ENCODE measurements at places on chromosomes 4 and X.

- no peaks in the 10 kb centered on the region for H3K36me3 ChIP-seq
- H3K4me1 ChIP-seq: no peaks in the 10 kb centered on the region
- H3K27me3 ChIP-seq: no peaks in the 10 kb centered on the region
Observed at GRCh38 chr4:168221301-168221700, 97.3 kb downstream of the DDX60 start.

DNA sequence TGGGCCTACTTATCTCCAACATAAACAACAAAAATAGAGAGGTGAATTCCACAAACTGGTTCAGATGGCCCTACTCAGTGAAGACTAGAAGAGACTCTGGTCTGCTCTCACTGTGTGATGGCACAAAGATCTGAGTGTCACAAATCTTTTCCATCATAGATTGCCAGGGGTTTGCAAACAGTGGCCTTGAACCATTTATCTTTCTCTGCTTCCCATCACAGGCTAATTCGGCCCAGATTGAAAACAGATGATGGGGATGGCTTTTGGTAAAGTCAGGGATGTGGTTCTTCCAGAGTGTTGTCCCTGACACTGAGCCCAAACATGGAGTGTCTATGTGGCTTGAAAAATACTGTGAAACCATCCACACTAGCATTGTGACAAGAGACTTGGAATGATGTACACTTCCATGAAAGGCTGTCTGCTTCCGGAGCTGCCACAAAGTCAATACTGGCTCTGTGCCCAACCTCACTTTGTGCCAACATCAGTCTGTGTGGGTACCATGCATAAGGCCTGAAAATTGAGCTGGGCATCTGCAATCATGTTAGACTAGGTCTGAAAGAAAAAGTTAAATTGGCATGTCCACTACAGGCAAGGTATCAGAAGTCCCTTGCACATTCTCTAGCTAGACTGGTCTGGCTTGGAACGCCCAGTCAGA lies 25.2 kb upstream of the PLAC1 start:
- DNase-seq: no peak
- H3K36me3 ChIP-seq: peaks cover 2% of the 10 kb centered on the region
- no peaks in the 10 kb centered on the region for H3K27me3 ChIP-seq
- no peak overlapping the region for H3K27ac ChIP-seq
- no peak overlapping the region for H3K4me3 ChIP-seq

DNA sequence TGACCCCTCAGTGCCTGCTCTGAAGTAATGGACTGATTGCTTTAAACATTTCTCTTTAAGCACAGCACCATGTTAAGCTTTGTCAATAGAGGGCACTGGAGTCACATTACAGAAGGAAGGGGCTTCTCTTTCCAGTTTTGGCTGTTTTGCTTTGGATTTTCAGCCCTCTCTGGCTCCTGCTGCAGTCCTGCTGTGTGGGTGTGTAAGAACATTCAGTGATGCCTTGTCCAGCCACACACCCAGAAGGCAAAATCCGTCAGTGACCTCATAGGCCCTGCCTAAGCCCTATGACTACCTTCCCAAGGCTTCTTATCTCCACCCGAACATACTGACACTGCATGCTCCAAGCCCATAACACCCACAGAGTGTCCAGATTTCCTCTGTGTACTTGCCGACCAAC lies 215.3 kb upstream of the CTSO start:
- H3K36me3 ChIP-seq: no peaks in the 10 kb centered on the region
- peak; percentile 5 for DNase-seq
- H3K4me1 ChIP-seq: peaks cover 5% of the 10 kb centered on the region
- no peaks in the 10 kb centered on the region for H3K27me3 ChIP-seq

DNA sequence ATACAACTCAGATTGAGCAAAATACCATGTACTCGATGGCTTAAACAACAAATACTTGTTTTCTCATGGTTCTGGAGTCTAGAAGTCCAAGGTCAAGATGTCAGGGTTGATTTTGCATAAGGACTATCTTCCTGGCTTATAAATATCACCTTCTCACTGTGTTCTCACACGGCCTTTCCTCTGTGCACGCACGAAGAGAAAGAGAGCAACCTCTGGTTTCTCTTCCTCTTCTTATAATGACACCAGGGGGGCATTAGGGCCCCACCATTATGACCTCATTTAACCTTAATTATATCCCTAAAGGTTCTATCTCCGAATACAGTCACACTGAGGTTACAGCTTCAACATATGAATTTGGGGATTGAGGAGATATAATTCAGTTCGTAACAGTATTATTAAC lies 504.0 kb downstream of the MAGEE1 start:
- no peak overlapping the region for H3K27ac ChIP-seq
- no peak overlapping the region for H3K4me3 ChIP-seq
- H3K4me1 ChIP-seq: no peaks in the 10 kb centered on the region
- DNase-seq: no peak

- no peak for DNase-seq
- H3K4me3 ChIP-seq: no peak overlapping the region
- H3K36me3 ChIP-seq: peaks cover 13% of the 10 kb centered on the region
- peaks cover 39% of the 10 kb centered on the region for H3K4me1 ChIP-seq
Observed at GRCh38 chr4:76987685-76988084, 38.1 kb downstream of the SEPTIN11 start.

DNA sequence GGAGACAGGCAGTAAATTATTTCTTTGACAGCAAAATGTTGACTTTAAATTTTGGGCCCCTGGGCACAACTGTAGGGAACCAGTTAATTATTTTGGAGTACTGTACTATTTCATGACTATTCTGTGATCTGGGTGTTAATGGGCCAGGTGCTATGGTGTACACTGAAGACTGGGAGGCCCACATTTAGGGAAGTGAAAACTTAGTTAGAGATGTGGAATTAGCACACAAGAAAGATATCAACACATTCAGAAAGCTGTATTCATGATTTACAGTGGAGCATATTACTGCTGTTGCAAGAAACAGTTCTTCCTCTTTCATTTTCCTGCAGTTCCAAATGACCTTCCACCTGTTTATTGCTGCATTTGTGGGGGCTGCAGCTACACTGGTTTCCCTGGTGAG lies 12.4 kb downstream of the PLP1 start:
- H3K36me3 ChIP-seq: peaks cover 42% of the 10 kb centered on the region
- peak overlapping the region; percentile 2 for H3K4me3 ChIP-seq
- no peaks in the 10 kb centered on the region for H3K27me3 ChIP-seq
- DNase-seq: no peak
- peak overlapping the region; percentile 4 for H3K27ac ChIP-seq

DNA sequence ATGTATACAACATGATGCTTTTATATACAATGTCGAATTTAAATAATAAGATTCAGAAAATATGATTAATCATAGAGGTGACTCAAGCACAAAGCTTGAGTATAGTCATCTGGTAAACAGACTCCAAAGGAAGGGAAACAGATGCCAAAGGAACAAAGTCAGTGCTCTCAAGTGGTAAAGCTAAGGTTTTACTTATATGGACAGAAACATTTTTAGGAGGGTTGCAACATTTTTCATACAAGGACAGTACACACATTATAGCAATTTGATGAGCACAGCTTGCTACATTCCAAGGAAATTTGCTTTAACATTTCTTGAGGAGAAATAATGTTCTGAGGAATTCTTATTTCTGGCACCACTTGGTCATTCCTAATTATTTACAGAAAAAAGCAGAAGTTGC lies 333.4 kb upstream of the AADAT start:
- H3K27ac ChIP-seq: no peak overlapping the region
- no peaks in the 10 kb centered on the region for H3K4me1 ChIP-seq
- H3K36me3 ChIP-seq: no peaks in the 10 kb centered on the region
- H3K4me3 ChIP-seq: no peak overlapping the region
- H3K27me3 ChIP-seq: no peaks in the 10 kb centered on the region

- no peak for DNase-seq
- no peak overlapping the region for H3K27ac ChIP-seq
- H3K4me3 ChIP-seq: no peak overlapping the region
- H3K36me3 ChIP-seq: peaks cover 7% of the 10 kb centered on the region
- peaks cover 41% of the 10 kb centered on the region for H3K4me1 ChIP-seq
Observed at GRCh38 chrX:3143043-3143799, 102.0 kb downstream of the ARSF start.

DNA sequence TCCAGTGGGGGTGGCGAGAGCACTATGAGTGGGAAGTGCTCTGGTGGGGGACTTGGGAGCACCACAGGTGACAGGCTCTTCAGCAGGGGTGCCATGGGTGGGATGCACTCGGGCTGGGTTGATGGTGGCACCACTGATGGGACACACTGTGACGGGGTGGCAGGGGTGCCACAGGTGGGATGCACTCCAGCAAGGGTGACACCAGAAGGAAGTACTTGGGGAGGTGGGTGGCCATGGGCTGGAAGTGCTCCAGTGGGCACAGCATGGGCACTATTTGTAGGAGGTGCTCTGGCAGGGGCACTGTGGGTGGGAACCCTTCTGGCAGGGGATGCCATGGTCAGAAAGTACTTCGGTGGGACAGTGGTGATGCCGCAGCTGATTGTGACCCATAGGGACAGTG lies 346.6 kb downstream of the CFAP47 start:
- no peaks in the 10 kb centered on the region for H3K4me1 ChIP-seq
- H3K27ac ChIP-seq: no peak overlapping the region
- no peaks in the 10 kb centered on the region for H3K36me3 ChIP-seq
- H3K4me3 ChIP-seq: no peak overlapping the region

GRCh38 chrX:41705680-41706374 lies 17.1 kb downstream of the GPR34 start:
- H3K27me3 ChIP-seq: no peaks in the 10 kb centered on the region
- peaks cover 12% of the 10 kb centered on the region for H3K4me1 ChIP-seq
- peaks cover 2% of the 10 kb centered on the region for H3K36me3 ChIP-seq
- H3K4me3 ChIP-seq: no peak overlapping the region

DNA sequence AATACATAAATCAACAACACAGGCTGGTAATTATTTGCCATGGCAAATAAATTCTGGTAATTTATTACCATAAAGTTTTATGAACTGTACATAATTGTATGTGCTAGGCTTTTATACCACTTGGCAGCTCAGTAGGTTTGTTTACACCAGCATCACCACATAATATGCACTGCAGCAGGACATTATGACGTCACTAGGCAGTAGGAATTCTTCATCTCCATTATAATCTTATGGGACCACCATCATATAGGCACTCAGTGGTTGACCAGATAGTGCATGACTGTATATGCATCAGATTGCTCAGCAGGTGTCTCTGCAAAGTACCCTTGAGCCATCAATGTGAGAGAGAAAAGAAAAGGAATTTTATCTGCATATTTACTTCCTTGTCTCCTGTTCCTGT lies 295.4 kb downstream of the CFAP47 start:
- no peak overlapping the region for H3K4me3 ChIP-seq
- DNase-seq: no peak
- no peaks in the 10 kb centered on the region for H3K4me1 ChIP-seq
- H3K27me3 ChIP-seq: no peaks in the 10 kb centered on the region

- H3K36me3 ChIP-seq: no peaks in the 10 kb centered on the region
- no peak overlapping the region for H3K4me3 ChIP-seq
- H3K27ac ChIP-seq: no peak overlapping the region
Observed at GRCh38 chr4:78902298-78902697, 36.9 kb downstream of the PAQR3 start.

- DNase-seq: no peak
- H3K27ac ChIP-seq: no peak overlapping the region
- no peak overlapping the region for H3K4me3 ChIP-seq
- H3K27me3 ChIP-seq: no peaks in the 10 kb centered on the region
- no peaks in the 10 kb centered on the region for H3K4me1 ChIP-seq
- no peaks in the 10 kb centered on the region for H3K36me3 ChIP-seq
Observed at GRCh38 chr4:10131202-10131601, 14.6 kb upstream of the WDR1 start.

DNA sequence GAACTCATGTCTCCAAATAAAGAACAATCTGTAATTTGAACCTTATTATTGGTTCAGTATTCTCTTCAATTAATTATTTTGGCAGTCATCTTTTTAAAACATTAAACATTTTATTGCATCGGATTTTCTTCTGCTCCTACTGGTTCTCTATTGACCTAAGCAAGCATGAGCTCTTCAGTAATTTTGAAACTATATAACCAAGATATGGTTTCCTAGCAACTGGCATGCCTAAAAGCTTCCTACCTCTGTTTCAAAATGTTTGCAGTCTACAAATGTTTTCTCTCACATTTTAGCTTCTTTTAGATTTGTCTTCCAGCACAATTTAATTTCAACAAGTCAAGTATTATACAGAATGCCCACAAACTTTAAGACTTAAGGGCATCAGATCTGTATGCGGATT lies 371.3 kb downstream of the GPM6A start:
- H3K4me1 ChIP-seq: no peaks in the 10 kb centered on the region
- no peak overlapping the region for H3K27ac ChIP-seq
- no peak for DNase-seq
- no peaks in the 10 kb centered on the region for H3K36me3 ChIP-seq
- no peak overlapping the region for H3K4me3 ChIP-seq
- H3K27me3 ChIP-seq: no peaks in the 10 kb centered on the region

DNA sequence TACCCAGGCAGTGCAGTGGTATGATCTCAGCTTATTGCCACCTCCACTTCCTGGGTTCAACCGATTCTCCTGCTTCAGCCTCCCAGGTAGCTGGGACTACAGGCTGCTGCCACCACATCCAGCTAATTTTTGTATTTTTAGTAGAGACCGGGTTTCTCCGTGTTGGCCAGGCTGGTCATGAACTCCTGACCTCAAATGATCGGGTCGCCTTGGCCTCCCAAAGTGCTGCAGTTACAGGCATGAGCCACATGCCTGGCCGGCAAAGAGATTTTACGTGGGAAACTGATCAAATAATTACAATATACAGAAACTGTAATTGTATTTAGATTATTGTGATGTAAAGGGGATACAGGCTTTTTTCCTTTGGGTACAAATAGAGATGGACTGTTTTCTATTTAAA lies 33.7 kb downstream of the RBPJ start:
- no peak for DNase-seq
- H3K27me3 ChIP-seq: no peaks in the 10 kb centered on the region
- no peaks in the 10 kb centered on the region for H3K36me3 ChIP-seq
- no peak overlapping the region for H3K27ac ChIP-seq

DNA sequence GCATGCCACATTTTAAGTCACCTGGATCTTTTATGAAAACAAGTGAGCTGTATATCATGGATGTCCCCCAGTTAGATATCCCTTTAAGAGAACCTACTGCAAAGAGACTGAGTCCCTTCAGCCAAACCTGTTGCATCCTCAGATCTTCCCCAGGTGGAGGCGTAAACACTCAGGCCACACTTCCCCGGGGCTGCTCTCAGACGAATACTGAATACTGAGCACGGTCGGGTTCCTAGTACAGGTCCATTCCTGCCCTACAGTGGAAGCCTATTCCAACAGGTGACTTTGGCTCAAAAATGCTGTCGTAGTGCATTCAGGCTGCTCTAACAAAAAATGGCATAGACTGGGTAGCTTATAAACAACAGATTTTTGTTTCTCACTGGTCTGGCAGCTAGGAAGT lies 320.2 kb upstream of the CLNK start:
- H3K27me3 ChIP-seq: no peaks in the 10 kb centered on the region
- peaks cover 5% of the 10 kb centered on the region for H3K4me1 ChIP-seq
- H3K27ac ChIP-seq: no peak overlapping the region
- no peak overlapping the region for H3K4me3 ChIP-seq

DNA sequence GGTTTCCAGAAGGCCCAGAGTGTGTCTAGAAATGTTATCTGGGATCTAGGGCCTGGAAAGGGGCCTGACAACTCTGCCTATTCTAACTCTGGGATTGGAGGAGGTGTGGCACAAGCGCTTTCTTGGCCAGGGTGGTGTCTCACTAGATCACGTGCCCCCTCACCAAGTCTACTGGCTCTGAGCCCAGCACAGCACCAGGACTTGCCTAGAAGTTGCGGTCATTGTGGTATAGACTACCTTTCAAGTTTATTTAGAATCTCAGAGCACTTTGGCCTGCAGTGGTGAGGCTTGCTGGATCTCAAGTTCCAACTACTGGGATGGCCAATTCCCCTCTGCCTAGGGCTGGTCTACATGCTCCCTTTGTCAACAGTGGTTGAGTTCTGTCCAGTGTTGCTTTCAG lies 223.3 kb upstream of the MAGEB2 start:
- H3K27me3 ChIP-seq: no peaks in the 10 kb centered on the region
- no peak for DNase-seq
- H3K4me1 ChIP-seq: no peaks in the 10 kb centered on the region
- no peaks in the 10 kb centered on the region for H3K36me3 ChIP-seq
- H3K27ac ChIP-seq: no peak overlapping the region

Measured in neural crest cell (in vitro differentiated cells).